ENCODE measurements at places on chromosomes 11 and 22. TPM values are rescaled to one million over a fixed set of nuclear protein-coding genes. Genes with fewer than 3 reads are reported as not detected.

DNA sequence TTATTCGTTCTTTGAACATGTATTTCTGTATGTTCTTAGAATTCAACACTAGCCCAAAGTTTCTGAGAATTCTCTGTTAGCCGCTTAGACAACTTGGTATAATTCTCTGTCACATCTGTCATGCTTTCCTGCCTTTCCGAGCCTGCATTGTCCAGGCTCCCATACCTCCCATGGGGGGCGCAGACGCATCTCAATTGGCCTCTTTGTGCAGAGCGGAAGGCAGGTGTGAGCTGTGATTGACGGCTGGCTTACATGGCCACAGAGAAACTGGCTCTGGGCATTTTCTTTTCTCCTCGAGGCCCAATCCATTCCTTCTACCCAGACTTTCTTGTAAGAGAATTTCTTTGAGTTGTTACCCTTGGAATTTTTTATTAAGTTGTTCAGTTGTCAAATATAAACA lies 132.7 kb upstream of the SESN3 start:
- no peak for DNase-seq

The CRYBB2 gene
- not detected for total RNA-seq

DNA sequence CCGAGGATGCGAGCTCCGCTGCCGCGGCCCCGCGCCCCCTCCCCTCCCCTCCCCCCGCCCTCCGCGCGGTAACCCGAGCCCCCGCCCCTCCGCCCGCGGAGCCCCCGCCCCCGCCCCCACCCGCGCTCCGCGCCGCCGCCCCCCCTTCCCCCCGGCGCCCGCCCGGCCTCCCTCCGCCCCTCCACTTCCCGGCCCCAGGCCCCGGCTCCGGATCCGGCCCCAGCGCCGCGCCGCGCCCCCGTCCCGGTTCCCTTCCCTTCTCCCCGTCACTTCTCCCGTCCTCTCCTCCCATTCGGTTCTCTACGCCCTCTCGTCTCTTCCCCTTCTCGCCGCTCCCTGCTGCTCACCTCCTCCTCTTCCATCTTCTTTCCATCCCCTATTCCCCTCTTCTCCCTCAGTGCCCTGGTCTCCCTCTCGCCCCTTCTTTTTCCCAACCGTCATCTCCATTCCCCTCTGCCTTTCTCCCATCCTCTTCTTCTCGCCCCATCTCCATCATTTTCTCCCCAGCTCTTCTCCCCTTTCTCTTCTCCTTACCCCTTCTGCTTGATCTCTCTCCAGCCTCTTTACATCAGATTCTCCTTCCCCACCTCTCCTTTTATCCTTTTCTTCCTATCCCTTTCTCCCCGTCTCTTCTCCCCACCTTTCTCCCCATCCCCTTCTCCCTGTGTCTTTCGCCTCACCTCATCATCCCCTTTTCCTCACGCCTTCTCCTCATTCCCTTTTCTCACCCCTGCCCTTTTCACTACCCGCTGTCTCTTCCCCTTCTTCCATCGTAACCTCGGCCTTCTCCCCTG lies at the start of gene DCHS1:
TSS of gene DCHS1 (minus strand) at position 20 of the 794 bp plus-strand sequence. CDS start 14,196 bp downstream, outside the sequence.
- DNase-seq, result no peak

GRCh38 chr22:17910561-17911311 lies 113.6 kb downstream of the MICAL3 start:
- DNase-seq, result peak; percentile 93

DNA sequence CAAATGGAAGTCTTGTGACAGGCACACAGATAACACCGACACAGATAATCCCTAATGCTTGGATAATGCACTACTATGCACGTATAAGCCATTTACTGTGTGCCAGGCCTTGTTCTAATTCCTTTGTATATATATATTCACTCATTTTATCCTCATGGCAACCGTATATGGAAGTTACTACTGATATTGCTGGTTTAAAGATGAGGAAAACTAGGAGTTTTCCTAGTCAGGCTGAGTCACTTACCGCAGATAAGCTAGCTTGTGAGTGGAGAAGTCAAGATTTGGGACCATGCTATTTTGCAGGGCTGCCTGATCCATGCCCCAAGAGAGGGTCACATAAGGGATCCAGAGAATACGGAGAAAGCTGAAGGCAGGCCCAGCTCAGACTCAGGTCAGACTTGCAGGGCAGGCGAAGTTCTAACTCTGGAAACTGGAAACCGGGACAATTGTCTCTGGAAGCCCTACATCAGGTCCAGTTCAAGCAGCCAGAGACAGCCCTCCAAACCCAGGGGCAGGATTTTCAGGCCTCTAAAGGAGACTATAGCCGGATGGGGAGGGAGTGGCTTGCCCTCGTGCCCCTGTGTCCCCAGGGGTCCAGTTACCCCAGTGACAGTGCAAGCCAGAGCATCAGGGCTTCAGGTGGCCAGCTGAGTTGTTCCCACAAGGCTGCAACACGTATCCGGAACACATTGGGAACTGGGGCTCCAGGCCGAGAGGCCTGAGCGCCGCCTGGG lies 534.8 kb downstream of the INSC start:
- DNase-seq, result no peak

- DNase-seq, result no peak
Measured at GRCh38 chr11:5277807-5278382, 8.2 kb upstream of the HBE1 start.

- DNase-seq, result no peak
Measured at GRCh38 chr11:61046833-61047232, 55.5 kb upstream of the CD5 start.

DNA sequence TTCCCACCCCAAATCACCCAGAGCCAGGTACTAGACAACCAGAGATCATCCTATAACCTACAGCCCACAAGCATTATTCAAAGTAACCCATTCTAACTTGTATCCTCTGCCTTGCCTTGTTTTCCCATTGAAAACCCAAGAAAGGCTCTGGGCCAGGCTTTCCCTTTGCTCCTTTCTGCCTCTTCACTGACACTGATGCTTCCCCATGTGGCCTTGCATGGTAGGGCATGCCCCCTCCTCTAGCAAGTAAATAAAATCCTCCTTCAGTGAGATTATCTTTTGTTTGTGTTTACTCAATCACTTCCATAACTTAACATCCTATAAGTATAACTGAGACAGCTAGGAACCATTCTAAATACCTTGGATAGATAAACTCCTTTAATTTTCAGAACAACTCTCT lies 65.6 kb upstream of the FAR1 start:
- no peak for DNase-seq

The SRSF8 gene
- total RNA-seq, result 26.6 TPM

The PICK1 gene
- 11.9 TPM for total RNA-seq

The RASGRP2 gene
- total RNA-seq, result 4.1 TPM

GRCh38 chr11:30377347-30377746 lies 54.4 kb downstream of the ARL14EP start:
- no peak for DNase-seq

- no peak for DNase-seq
Measured at GRCh38 chr22:22013559-22014284, 31.1 kb upstream of the TOP3B start.

The PRG3 gene
- total RNA-seq, result not detected

GRCh38 chr11:14454861-14455632 lies 44.6 kb downstream of the COPB1 start:
- DNase-seq, result no peak

DNA sequence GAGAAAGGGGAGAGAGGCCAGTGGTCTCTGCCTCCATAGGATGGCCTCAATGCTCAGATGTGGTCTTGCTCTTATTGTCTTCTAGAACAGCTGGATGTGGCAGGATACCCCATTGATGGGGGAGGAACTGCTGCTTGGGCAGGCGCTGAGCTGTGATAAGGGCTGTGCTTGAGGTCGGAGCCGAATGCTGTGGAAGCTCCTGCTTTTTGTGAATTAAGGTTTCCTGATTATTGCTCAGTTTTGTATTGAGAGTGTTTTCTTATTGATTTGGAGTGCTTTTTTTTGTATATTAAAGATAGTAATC lies 57.2 kb downstream of the CABIN1 start:
- DNase-seq, result no peak

The CCND1 gene
- 6.5 TPM for total RNA-seq

- no peak for DNase-seq
Measured at GRCh38 chr11:45537614-45538013, 127.8 kb downstream of the CHST1 start.

GRCh38 chr22:49660794-49661781 lies 166.6 kb downstream of the BRD1 start:
- DNase-seq, result no peak

DNA sequence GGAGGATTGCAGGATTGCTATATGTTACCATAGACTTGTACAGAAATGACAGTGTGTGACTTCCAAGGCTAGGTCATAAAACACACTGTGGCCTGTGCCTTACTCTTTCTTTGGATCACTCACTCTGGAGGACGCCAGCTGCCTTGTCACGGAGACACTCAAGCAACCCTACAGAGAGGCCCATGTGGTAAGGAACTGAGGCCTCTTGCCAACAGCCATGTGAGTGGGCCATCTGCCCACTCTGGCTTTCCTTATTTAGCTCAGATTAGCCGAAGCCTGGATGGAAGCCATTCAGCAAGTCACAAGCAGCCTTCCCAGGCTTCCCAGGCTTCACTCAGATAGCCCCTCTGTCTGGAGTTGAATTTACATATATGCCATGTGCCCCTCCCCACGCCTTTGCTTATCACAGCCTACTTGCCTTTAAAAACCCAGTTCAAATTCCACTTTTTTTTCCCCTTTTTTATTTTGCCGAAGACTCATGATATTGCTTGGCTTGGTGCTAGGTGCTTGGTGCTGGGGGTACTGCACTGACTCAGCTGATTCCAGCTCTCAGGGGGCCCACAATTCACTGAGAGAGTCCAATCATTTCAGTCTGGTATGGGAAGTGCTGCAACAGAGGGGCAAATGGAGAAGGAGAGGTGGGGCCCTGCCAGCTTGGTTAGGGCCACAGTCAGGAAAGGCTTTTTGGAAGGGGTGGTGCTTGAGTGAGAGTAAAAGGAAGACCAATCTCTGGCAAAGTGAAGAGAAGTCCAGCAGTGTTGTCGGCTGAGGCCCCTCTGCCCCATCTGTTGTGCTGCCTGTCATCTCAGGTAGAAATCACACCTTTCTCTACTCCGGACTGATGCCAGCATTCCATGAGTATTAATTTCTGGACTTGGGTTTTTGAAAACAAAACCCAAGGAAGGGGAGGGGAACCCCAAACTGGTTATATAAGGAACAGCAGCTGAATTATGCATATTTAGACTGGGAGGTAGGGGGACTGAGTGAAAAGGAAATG lies 14.5 kb upstream of the P4HA3 start:
- peak; percentile 85 for DNase-seq

GRCh38 chr11:3192511-3193372 lies 25.9 kb downstream of the MRGPRG start:
- no peak for DNase-seq

The C11orf16 gene
- total RNA-seq, result not detected

GRCh38 chr11:115869780-115870431 lies 365.7 kb upstream of the CADM1 start:
- no peak for DNase-seq

The C11orf97 gene
- total RNA-seq, result not detected

DNA sequence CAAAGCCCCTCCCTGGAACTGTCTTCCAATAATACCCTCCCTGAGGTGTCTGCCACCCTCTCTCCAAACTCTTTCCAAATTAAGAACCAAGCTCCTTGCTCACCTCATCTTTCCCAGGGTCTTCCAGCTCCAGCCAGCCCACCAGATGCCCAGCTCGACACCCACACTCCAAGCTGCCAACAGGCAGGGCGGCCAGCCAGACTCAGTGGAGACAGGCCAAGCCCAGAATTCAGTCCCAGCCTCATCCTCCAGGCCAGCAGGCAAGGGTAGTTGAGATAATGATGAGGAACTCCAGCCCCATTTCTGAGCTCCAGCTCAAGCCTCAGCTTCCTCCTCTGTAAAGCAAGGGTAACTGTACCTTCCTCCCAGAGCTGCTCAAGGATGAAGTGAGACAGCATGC lies 132.9 kb downstream of the CHST1 start:
- no peak for DNase-seq

GRCh38 chr22:30245181-30245984 lies 1.2 kb downstream of the LIF start:
- no peak for DNase-seq

GRCh38 chr11:125074511-125075241 lies 11.6 kb downstream of the SLC37A2 start:
- no peak for DNase-seq

GRCh38 chr11:114059278-114059983 lies at the start of gene ZBTB16:
Gene ZBTB16, plus strand, starts transcription at chr11:114059711. Its CDS starts 3,590 bp downstream, at chr11:114063301.
- peak; percentile 97 for DNase-seq

- DNase-seq, result peak; percentile 76
Measured at GRCh38 chr11:59668188-59668949, 468 bp downstream of the PATL1 start.

The PKNOX2 gene
- 30.5 TPM for total RNA-seq

The SLC35F2 gene
- total RNA-seq, result 0.53 TPM

DNA sequence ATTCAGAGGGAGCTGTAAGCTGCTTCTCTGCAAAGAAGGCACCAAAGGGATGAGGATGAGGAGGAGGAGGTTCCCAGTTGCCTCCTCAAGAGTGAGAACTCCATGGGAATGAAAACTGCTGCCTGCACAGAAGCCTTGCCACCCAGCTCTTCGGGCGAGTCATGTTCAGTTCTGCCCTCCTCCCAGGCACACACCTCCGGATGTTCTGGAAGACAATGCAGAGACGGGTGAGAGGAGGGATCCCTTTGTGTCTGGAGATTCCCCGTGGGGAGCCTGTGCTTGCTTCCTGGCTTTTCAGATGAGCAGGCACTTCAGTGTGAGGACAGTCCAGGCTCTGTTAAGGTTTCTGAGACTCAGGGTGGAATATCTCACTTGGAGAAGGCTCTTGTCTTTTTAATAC lies 295.6 kb downstream of the DDX10 start:
- DNase-seq, result no peak

DNA sequence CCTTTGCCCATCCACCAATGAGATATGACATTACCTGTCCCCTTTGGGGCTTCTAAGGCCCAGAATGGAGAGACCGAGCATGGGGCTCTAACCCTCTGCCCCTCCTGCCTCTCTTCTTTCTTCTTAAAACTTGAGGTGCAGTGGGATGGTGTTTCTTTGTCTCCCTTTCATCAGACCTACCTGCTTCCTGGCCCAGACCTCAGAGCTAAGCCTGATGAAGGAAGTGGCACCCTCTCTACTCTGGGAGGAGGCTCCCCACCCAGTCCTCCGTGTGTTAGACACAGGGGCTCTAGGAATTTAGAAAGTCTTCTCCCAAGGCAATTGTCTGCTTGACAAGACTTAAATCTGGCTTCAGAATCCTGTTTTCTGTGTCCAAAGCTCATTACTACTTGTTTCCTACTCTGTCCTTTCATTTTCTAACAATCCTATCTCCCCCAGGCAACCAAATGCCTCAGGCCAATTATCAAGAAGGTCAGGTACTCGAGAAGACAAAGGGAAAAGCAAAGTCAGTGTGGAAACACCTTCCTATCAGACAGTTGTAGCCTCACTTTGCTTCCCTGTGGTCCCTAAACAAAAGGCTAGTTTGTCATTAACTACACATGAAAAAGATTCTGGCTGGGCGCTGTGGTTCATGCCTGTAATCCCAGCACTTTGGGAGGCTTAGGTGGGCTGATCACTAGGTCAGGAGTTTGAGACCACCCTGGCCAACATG lies 20.3 kb upstream of the PARVA start:
- DNase-seq, result no peak

The LARGE1 gene
- 40.8 TPM for total RNA-seq

DNA sequence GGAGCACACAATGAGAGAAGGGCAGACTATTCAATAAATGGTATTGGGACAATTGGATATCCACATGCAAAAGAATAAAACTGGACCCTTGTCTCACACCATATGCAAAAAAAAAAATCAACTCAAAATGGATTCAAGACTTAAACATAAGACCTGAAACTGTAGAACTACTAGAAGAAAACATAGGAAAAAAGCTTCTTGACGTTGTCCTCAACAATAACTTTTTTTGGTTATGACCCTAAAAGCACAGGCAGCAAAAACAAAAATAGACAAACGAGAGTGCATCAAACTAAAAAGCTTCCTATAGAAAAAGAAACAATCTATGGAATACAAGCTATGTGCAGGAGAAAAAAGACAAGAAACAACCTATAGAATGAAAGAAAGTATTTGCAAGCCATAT lies 37.1 kb upstream of the EED start:
- no peak for DNase-seq

GRCh38 chr11:65221026-65221425 lies 39.3 kb downstream of the CAPN1 start:
- no peak for DNase-seq
